ENCODE measurements at places on chromosomes 12 and 14. TPM values are rescaled to one million over a fixed set of nuclear protein-coding genes. Genes with fewer than 3 reads are reported as not detected.

LRRC10 gene
- not detected for polyA plus RNA-seq

SIX4 gene
- polyA plus RNA-seq: 1.3 TPM

NOVA1 gene
- 121 TPM for polyA plus RNA-seq

P2RX2 gene
- polyA plus RNA-seq: not detected

SCNN1A gene
- polyA plus RNA-seq: not detected

SCN8A gene
- polyA plus RNA-seq: 14.2 TPM

OASL gene
- polyA plus RNA-seq: 0.42 TPM

DIO2 gene
- polyA plus RNA-seq: 2.1 TPM

GLRX5 gene
- 81.0 TPM for polyA plus RNA-seq

KCNJ8 gene
- polyA plus RNA-seq: 0.34 TPM

Data from neural cell (in vitro differentiated cells).